ENCODE measurements at places on chromosomes 11 and 22.

GRCh38 chr11:10451426-10452116 lies 3.5 kb upstream of the AMPD3 start:
- no peak for DNase-seq
- H3K4me1 ChIP-seq = peaks cover 39% of the 10 kb centered on the region
- no peaks in the 10 kb centered on the region for H3K27me3 ChIP-seq
- peak overlapping the region; percentile 78 for H3K27ac ChIP-seq

DNA sequence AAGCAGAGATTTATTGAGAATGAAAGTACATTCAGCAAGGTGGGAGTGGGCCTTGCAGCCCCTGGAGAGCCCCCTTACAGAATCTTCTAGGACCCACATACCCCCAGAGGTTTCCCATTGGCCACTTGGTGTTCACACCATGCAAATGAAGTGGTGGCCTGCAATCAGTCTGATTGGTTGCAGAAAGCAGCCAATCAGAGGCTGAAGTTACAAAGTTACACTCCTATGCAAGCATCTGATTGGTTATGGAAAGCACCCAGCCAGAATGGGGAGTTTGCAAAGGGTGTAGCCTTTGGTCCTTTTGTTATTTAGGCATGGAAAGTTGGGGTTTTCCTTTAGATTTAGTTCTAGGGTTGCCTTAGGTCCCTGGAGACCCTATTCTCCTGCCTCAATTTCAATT lies 34.9 kb downstream of the UVRAG start:
- H3K4me3 ChIP-seq = no peak overlapping the region
- no peaks in the 10 kb centered on the region for H3K27me3 ChIP-seq
- peaks cover 32% of the 10 kb centered on the region for H3K4me1 ChIP-seq
- no peak overlapping the region for H3K27ac ChIP-seq
- no peak for DNase-seq

DNA sequence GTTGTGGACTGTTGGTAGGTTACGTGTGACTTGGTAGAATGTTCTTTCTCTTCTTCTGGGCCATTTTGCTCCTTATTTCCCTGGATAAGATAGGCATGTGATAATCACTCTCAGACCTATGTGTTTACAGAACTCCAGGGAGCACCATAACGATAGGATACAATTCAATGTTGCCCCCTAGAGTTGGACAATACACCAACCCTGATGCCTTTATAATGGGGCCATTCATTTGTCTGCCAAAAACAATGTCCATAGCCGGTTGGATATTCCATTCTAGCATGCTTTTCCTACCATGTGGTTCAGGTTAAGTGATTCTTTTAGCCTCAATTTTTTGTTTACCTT lies 60.5 kb downstream of the APIP start:
- DNase-seq = no peak
- peak overlapping the region; percentile 89 for H3K27ac ChIP-seq
- H3K27me3 ChIP-seq = no peaks in the 10 kb centered on the region

DNA sequence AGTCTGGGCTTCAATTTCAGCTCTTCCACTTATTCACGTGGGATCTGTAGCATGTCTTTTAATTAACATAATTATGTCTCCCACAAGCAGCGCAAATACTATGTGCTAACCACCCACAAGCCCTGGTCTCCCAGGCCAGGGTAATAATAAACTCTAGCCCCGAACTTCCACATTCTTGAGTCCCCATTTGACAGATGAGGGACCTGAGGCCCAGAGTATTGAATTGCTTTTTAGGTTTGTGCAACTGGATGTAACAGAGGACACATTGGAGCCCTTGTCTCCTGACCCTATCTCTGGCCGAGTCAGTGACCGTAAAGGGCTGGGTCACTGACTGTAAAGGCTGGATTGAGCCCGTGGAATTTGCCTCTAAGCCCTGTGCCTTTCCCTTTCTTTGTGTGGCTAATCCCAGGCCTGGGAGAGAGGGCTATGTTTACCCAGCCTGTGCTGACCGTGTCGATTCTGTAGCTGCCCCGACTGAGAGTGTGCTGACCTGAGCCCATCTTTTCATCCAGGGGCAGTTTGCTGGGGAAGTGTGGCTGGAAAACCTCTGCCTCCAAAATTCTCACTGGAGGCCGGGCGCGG lies 3.9 kb downstream of the CRYBB2 start:
- DNase-seq = no peak
- no peak overlapping the region for H3K4me3 ChIP-seq
- H3K4me1 ChIP-seq = no peaks in the 10 kb centered on the region
- H3K27me3 ChIP-seq = no peaks in the 10 kb centered on the region
- no peak overlapping the region for H3K27ac ChIP-seq

DNA sequence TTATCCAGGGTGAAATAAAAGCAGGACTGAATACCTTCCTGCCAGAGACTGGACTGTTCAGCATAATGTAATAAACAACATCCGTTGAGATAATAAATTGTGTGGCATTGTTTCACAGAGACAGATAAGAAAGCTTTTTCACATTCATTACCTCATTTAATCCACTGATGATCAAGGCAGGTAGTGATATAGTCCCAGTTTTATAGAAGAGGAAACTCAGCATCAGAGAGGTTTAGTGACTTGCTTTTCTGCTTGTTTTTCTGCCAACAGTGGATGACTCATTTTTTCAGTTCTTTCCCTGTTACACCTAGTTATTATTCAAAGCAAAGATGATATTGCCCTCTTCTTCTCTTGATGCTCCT lies 4.0 kb downstream of the MYO18B start:
- H3K4me3 ChIP-seq = no peak overlapping the region
- no peak for DNase-seq
- H3K27ac ChIP-seq = no peak overlapping the region
- peaks cover 4% of the 10 kb centered on the region for H3K27me3 ChIP-seq
- H3K4me1 ChIP-seq = no peaks in the 10 kb centered on the region
- no peaks in the 10 kb centered on the region for H3K36me3 ChIP-seq

- H3K36me3 ChIP-seq = peaks cover 5% of the 10 kb centered on the region
- peak overlapping the region; percentile 88 for H3K27ac ChIP-seq
- no peak for DNase-seq
- no peaks in the 10 kb centered on the region for H3K27me3 ChIP-seq
- H3K4me1 ChIP-seq = peaks cover 78% of the 10 kb centered on the region
- H3K4me3 ChIP-seq = peak overlapping the region; percentile 26
Observed at GRCh38 chr22:20531404-20532201, 24.2 kb downstream of the MED15 start.

- H3K27ac ChIP-seq = no peak overlapping the region
- no peaks in the 10 kb centered on the region for H3K36me3 ChIP-seq
- DNase-seq = no peak
- H3K4me3 ChIP-seq = no peak overlapping the region
- no peaks in the 10 kb centered on the region for H3K27me3 ChIP-seq
Observed at GRCh38 chr11:104286129-104286528, 122.2 kb upstream of the PDGFD start.

DNA sequence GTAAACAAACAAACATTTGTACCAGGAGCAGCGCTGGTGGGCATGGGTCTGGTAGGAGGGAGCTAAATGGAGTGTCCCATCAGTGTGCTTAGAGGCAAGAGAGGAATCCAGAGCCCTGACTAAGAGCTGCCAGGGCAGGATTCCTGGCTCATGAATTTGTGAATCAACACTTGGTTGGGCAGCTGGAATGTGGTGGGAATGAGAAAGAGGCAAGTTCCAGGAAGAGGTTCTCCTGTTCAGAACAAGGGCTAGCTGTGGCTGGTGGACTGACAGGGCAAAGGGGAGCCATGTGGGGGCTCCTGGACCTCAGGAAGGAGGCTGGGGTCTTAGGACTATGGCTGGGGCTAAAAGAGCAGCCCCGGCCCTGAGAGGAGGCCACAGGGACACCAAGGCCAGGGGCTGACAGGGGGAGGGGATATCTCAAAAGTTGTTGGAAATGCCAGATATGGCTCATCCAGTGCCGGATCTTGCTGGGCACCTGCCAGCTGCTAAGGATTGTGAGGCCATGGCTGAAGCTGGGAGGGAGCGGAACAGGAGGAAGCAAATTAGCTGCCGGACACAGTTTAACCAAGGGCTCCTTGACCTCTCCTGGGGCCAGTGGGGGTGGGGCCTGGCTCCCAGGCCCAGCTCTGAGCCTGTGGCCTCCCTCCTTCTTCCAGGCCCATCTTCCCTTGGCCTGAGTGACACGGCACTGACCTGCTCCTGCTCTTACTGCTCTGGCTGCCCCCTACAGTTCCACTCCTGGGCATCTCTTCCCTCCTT lies 14.6 kb upstream of the P2RY6 start:
- H3K4me3 ChIP-seq = no peak overlapping the region
- no peak for DNase-seq
- no peaks in the 10 kb centered on the region for H3K36me3 ChIP-seq
- H3K4me1 ChIP-seq = no peaks in the 10 kb centered on the region

- no peaks in the 10 kb centered on the region for H3K36me3 ChIP-seq
Observed at GRCh38 chr11:28628412-28628811, 520.2 kb downstream of the METTL15 start.

DNA sequence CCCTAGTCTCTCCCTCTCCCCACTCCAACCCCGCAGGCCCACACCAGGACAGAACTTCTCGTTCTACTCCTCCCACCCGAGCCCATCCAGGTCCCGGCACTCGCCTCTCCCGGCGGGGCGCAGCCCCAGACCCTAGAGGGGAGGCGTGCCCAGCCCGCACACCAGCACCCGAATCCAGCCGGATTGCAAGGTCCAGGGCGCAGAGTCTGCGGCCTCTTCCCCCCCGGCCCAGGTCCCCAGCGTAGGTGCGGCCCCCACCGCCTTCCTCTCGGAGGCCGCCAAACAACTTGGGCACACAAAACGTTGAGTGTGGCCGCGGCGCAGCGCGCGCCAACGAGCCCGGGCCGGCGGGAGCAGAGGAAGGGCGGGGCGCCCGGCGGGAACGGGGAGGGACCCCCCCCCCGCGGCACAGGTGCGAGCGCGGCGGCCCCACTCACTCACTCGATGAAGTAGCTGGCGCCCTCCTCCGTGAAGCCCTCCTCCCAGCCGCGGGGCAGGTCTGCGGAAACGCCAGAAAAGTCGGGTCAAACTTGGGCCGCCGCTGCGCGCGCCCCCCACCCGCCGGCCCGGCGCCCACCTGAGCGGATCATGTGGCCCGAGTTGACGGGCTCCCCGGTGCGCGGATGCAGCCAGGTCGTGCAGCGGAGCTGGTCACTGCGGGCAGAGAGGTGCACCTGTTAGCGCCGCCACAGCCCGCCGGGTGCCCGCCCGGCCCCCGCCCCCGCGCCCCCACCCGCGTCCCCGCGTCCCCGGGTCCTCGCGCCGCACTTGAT lies 480 bp downstream of the PLEKHA7 start:
- H3K27ac ChIP-seq = peak overlapping the region; percentile 86
- no peaks in the 10 kb centered on the region for H3K27me3 ChIP-seq
- no peak for DNase-seq

DNA sequence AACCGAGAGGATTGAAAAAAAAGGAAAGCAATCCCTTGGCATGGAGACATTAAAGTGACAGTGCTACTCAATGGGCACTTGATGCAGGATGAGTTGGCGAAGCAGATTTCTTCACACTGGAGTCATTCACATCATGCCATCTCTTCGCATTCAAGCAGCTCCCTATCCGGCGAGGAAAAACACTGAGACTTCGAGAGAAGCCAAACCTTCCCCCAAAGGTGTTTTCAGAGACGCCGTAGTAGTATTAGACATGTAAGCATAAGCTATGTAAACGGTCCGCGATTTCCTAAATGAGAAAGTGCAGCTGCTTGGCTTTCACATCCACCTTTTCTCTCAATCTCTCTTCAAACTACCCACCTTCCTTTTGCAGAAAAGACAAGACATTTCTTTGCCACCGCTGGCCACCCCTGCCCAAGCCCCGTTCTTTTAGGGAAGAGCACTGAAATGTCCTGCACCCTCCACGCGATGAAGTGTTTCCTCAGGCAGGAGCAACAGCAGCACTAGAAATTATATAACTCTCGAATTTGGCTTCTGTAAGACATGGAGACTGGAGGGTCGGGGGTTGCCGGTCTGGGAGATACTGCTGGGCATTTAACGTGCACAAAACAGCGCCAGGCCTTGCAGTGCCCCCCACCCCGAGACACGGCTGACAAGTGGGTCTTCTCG lies at the start of gene DLG2:
DLG2 (minus strand) TSS at position 13 of the 666 bp plus-strand sequence.
- H3K36me3 ChIP-seq = no peaks in the 10 kb centered on the region
- H3K27ac ChIP-seq = peak within 1 kb of the TSS; percentile 87
- no peak for DNase-seq
- H3K4me1 ChIP-seq = peaks cover 46% of the 10 kb centered on the region

DNA sequence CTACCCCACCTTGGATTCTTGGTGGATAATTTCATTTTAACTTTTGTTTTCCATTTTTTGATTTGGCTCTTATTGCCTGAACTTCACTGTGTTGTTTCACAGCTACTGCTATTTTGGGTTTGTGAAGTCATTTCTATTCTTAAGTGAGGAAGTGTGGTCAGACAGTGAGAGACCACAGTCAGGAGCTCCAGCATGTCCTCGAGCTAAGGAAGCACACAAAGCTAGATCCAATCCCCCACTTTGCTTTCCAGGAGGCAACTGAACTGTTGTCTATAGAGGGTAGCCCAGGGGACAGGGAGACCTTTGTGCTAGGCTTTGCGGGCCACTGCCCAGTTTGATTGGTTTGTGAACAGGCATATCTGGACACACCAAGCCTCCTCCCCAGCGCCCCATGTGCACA lies 251.8 kb upstream of the KIRREL3 start:
- H3K36me3 ChIP-seq = no peaks in the 10 kb centered on the region
- H3K27ac ChIP-seq = no peak overlapping the region
- H3K4me1 ChIP-seq = peaks cover 4% of the 10 kb centered on the region
- H3K4me3 ChIP-seq = no peak overlapping the region

DNA sequence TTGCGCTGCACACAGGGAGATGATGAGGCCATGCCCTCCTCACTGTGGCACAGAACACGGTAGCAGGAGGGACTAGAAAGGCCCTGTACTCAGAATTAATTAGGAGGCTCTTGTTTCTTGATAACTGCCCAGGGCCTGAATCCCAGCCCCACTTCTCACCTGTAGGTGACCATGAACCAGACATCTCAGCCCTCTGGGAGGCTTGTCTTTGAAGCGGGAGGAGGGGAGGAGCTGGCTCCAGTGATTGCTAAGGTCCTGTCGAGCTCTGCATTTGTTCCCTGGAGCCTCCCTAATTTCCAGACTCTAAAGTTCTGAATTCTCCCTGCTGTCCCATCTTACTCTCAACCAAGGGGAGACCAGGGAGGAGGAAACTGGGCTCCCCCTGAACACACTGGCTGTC lies 19.8 kb upstream of the OAF start:
- no peak overlapping the region for H3K4me3 ChIP-seq
- no peaks in the 10 kb centered on the region for H3K27me3 ChIP-seq
- no peak overlapping the region for H3K27ac ChIP-seq
- H3K4me1 ChIP-seq = peaks cover 13% of the 10 kb centered on the region
- H3K36me3 ChIP-seq = no peaks in the 10 kb centered on the region

- H3K4me1 ChIP-seq = peaks cover 91% of the 10 kb centered on the region
- H3K4me3 ChIP-seq = peak within 1 kb of the TSS; percentile 64
- no peak for DNase-seq
- no peaks in the 10 kb centered on the region for H3K27me3 ChIP-seq
- peak within 1 kb of the TSS; percentile 90 for H3K27ac ChIP-seq
Observed at GRCh38 chr11:120210626-120211521, at the start of gene OAF. Gene OAF (plus strand): TSS chr11:120211032. CDS start chr11:120211280, 248 bp downstream.

DNA sequence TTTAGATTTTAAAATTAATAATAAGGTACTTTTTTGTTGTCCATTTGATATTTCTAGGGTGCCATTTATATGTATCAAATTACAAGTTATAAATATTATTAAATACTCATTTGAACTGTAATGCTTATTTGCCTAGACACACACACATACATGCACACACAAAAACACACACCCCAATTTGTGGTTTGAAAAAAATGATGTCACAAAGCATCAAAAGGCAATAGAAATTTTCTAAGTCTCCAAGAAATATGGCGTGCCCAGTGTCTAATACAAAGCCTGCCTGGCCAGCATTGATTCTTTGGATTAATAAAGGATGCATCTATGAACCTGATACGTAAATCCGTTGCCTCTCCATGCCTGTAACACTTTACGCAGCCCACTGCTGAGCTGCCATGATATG lies 252.8 kb upstream of the BLID start:
- H3K27me3 ChIP-seq = no peaks in the 10 kb centered on the region

Measured in esophagus squamous epithelium (tissue), 5 donors.